ENCODE measurements at places on chromosomes 5 and 9.

GRCh38 chr9:3825721-3826120 is 299.9 kb upstream of the RFX3 start:
- no peak for DNase-seq

- DNase-seq: no peak
These were observed 1163.8 kb downstream of the TAF11L14 start for GRCh38 chr5:18798058-18798457.

DNA sequence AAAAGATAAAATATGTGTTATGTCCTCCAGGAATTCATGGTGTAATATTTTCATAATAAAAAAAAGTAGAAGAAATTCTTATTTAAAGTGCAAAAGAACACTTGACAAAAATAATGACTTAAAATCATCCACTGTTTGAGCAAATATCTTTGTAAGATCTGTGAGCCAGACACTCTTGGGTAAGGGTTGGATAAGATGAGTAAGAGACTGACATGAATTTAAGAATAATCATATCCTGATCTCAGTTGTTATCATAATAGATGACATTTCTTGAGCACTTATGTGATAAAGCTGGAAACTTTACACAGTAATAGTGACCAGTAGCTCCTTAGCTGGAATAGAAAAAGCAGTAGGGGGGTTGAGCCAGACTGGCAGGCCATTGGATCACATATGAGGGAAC is 40.0 kb upstream of the ADRB2 start:
- no peak for DNase-seq

DNA sequence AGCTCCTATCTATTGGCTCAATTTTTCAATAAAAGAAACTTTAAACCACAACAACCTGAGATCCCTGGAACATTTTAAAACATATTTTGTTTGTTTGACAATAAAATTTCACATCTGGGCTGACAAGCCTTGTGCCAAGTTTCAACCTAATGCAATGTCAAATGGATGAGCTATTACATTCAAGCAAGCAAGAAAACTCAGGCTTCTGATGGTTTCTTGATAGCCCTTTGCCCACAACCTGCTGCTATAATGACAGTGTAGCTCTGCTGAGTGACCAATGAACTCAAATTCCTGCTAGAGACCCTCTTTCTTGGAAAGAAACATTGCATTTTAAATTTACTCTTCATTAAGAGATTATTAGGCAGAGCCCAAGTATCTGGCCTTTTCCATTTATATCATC is 472.9 kb downstream of the ARHGEF28 start:
- DNase-seq: no peak

- DNase-seq: no peak
These were observed 427.4 kb downstream of the CETN3 start for GRCh38 chr5:89981878-89982773.

Data from activated CD4-positive, alpha-beta T cell treated with anti-CD3 and anti-CD28 coated beads, Interleukin-2, amount 50 U/mL, for 16 hours (primary cell).